Caki2 (cell line): ENCODE measurements at places on chromosomes 11 and 22.
A peak's percentile ranks its signal among the peaks of the same experiment; 100 is the strongest.

GRCh38 chr11:129836979-129837378 is 21.3 kb downstream of the TMEM45B start:
- DNase-seq, result no peak

GRCh38 chr11:100687630-100688395 is 725 bp downstream of the ARHGAP42 start:
- peak; percentile 71 for DNase-seq

DNA sequence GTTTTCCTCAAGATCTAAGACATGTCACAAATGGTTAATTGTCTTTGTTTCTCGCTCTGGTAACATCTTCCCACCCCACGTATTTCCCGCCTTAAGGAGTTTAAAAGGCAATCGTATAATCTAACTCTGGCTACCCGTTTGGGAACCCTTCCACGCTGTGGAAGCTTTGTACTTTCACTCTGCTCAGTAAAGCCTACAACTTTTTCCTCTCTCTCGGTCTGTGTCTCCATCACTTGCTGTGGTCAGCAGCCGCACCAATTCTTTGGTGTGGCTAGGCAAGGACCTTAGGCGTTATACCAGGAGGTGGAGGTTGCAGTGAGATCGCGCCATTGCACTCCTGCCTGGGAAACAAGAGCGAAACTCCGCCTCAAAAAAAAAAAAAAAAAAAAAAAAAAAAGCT is 1430.1 kb downstream of the LRRC4C start:
- DNase-seq, result peak; percentile 0

- DNase-seq, result no peak
Measured at GRCh38 chr11:28132548-28132947, 24.4 kb downstream of the METTL15 start.

- DNase-seq, result no peak
Measured at GRCh38 chr11:32899438-32899837, 6.8 kb downstream of the QSER1 start.

- peak; percentile 1 for DNase-seq
Measured at GRCh38 chr11:56906683-56907148, 82.0 kb upstream of the OR5AK2 start.
